ENCODE measurements at places on chromosomes 12 and 14. TPM values are rescaled to one million over a fixed set of nuclear protein-coding genes. Genes with fewer than 3 reads are reported as not detected.

SLC5A8 gene
- total RNA-seq = not detected

DNAJC22 gene
- total RNA-seq = 0.10 TPM

DNA sequence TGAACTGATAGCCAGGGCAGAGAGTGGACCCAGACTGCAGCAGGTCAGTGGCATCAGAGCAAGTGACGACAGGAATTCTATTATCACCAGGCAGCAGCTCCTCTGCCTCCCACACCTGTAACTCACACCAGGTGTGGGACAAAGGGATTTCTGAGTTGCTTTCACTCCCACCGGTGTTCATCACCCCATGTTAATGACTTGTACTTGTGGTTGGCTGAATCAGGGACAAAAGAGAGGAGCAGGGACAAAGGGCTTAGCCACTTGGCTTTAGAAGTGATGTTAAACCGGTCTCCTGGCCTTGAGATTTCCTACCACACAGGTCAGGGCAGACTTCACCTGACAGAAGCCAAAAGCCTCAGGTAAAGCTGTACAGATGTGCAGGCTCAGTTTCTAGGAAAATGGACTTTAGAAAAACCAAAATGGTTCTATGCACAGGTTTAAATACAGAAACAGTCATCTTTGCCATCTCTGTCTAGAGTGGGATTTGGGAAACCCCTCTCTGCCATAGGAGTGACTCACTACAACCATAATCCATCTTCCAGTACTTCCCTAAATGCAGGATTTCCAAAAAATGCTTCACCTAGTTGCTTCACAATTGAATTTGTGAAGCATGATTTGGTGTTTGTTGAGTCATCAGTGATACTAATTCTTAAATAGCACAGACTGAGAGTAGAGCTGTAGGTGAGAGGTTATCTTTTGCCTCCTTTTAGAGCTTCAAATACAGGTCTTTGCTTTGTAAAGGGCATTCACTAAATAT is 158.5 kb downstream of the PRKCH start:
- no peak for DNase-seq

DNA sequence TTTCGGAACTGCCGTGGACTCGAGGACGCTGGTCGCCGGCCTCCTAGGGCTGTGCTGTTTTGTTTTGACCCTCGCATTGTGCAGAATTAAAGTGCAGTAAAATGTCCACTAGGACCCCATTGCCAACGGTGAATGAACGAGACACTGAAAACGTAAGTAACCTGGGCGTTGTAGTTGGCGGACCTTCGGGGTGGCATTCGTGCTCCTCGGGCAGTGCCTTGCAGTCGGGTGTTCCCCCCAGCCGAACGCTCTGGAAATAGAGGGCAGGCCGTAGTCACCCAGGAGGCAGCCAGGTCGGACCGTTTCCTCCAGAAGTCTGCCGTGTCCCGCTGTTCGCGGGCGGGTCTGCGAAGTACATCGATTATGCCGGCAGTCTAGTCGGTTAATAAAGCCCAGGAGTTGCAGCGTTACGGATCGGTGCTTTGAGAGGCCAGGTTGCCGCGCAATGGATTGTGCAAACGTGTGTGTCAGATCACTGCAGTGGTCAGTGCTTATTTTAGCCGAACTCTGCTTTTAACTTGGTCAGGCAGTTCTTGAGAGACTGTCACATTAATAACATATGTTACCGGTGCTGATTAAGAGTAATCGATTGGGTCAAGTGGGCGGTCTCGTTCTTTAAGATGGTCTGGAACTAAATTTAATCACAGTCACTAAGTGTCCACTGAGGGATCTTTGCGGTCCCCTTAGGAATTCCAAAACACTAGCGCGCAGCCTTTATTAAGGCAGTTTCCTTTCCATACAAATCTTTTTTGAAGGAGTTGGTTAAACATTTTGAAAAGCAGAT is 906 bp downstream of the MARK3 start:
- DNase-seq = no peak

DNA sequence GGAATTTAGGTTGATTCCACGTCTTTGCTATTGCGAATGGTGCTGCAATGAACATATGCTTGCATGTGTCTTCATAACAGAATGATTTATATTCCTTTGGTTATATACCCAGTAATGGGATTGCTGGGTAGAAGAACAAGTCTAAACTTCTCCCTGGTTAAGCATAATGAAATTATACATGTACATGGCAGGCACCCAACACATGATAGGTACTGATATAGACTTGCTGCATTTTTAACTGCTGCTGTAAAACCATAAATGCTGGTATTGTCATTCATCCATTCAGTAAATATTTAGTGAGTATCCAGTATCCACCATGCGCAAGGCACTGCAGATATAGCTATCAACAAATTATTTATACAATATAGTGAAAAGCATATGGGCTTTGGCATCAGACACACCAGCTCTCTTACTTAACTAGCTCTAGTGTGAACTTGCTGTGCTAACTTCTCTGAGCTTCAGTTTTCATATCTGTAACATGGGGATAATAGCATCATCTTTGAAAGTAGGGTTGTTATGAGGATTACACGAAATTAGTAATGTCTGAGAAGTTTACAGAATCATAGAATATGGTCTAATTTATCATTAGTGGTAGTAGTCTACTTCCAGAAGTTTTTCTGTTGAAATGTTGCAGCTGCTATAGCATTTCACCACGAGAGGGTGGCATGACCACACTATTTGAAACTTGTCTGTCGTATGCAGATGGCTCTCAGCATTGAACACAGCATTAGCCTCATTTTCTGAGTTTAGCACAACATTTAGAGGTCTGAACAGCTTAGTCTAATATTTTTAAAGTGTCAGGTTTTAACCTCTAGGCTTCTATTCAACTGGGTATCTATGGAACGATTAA is 32.0 kb upstream of the SEL1L start:
- DNase-seq = no peak

DNA sequence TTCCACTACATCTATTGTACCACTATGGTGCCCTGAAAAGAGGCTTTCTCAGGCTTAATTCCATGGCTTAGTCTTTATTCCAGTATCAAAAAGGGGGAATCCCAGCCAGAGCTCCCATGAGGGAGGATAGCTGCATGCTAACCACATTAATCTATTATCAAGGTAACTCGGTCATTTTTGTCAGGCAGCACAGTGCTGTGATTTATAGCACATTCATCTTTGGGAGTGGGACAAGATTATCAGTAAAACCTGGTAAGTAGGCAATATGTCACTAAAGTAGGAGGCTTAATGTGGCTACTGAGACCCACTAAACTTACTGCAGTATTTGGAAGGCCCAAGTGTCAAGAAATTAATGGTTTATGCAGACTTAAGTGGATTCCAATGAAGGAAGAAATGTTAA is 58.9 kb downstream of the DAD1 start:
- DNase-seq = no peak

Data from left ventricle myocardium superior (tissue), 1 donor.